ENCODE measurements at places on chromosomes 7 and 10. TPM values are rescaled to one million over a fixed set of nuclear protein-coding genes. Genes with fewer than 3 reads are reported as not detected.

GRCh38 chr10:79443338-79444198, 1.9 kb downstream of the ZCCHC24 start:
- no peaks in the 10 kb centered on the region for H3K27me3 ChIP-seq
- peak overlapping the region; percentile 88 for H3K4me3 ChIP-seq
- H3K36me3 ChIP-seq: no peaks in the 10 kb centered on the region
- H3K4me1 ChIP-seq: peaks cover 67% of the 10 kb centered on the region
- DNase-seq: no peak

- no peaks in the 10 kb centered on the region for H3K4me1 ChIP-seq
- no peaks in the 10 kb centered on the region for H3K36me3 ChIP-seq
- no peak overlapping the region for H3K4me3 ChIP-seq
- H3K27ac ChIP-seq: no peak overlapping the region
- no peak for DNase-seq
- peaks cover 5% of the 10 kb centered on the region for H3K27me3 ChIP-seq
These were observed 78.1 kb upstream of the NRBF2 start for GRCh38 chr10:63054889-63055611.

DNA sequence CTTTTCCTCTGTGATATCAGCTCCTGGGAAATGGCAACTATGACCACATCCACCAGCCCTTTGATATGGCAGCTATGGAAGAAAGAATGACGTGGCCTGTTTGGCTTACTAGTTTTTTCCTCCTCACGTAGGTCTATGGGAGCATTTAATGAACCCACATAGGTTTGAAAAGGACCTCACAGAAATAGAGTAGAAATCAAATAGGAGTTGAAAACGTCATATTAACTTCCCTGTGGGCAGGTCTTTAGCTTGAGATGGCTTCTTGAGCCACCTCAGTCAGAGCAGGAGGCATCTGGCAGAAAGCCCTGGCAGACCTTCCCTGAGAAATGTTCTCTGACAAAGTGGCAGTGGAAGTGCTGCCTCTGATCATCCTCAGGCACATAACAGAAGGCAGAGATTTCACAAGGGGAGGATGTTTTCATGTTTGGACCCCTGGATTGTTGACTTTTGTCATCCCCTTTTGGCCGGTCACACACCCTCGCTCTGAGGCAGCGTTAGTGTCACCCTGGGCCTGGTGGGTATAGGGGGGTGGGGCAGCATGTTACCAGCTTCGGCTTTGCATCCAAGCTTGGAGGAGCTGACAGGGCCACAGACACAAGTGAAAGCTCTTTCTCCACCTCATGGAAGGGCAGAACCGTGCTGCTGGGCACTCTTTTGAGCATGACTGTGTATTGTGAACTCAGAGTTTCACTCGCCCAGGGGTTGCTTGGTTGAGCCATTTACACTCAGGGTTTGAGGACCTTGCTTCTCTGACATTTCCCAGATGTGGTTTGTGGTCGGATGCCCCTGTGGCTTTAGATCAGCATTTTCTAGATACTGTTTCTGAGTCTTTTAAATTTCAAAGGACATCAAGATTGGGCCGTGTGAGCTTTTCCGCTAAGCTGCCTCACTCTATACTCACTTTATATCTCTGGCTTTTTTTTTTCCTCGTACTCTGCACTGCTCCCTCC, 184.2 kb downstream of the STK31 start:
- no peaks in the 10 kb centered on the region for H3K27me3 ChIP-seq
- H3K27ac ChIP-seq: no peak overlapping the region
- H3K4me1 ChIP-seq: no peaks in the 10 kb centered on the region
- no peaks in the 10 kb centered on the region for H3K36me3 ChIP-seq
- no peak overlapping the region for H3K4me3 ChIP-seq

DNA sequence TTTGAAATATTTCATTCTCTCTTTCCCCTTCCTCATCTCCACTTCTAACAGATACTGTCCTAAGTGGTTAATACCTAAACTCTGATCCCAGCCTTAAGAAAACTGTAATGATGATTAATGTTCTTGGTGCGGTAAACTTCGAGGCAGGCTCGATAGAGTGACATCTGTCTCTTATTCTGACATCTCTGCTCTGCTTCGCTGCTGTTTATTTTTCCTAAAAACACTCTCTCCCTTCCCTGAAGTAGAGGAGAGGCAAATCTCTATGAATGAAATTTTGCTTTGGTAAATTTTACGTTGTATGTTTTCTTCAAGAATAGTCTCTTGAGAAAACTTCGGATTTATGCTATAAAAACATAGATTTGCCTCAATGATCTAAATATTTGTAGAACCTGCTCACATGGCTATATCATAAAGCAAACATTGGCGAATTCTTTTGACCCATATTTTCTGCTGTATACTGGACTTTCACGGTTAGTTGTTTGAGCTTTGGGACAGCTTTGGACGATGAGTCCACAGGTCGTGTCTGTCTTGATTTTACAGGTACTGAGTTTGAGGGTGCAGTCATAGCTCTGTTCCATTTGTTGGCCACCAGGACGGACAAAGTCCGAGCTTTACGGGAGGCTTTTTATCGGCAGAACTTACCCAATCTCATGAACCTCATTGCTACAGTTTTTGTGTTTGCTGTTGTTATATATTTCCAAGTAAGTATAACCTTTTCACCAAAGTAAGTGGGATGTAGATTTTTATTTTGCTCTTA, 27.1 kb downstream of the SEC61A2 start:
- H3K4me3 ChIP-seq: no peak overlapping the region
- no peaks in the 10 kb centered on the region for H3K27me3 ChIP-seq
- DNase-seq: no peak
- H3K27ac ChIP-seq: no peak overlapping the region

DNA sequence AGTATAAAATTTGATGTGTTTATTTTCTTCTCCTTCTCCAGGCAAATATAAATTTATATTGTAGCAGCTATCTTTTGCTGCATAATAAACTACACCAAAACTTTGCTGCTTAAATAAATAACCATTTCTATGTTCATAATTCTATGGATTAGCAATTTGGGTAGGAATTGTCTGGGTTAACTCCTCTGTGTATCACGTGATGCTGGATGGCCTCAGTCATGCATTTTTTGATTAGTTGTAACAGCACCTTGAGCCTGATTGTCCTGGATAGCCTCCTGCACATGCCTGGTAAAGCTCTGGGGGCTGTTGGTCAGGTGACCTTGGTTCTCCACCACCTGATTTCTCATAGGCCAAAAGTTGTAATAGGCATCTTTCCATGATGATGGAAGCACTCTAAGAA, 572.9 kb downstream of the ETV1 start:
- no peaks in the 10 kb centered on the region for H3K27me3 ChIP-seq
- no peaks in the 10 kb centered on the region for H3K4me1 ChIP-seq
- no peak overlapping the region for H3K27ac ChIP-seq
- no peaks in the 10 kb centered on the region for H3K36me3 ChIP-seq
- DNase-seq: no peak
- no peak overlapping the region for H3K4me3 ChIP-seq

Gene SFTPA1
- 7.1 TPM for total RNA-seq

DNA sequence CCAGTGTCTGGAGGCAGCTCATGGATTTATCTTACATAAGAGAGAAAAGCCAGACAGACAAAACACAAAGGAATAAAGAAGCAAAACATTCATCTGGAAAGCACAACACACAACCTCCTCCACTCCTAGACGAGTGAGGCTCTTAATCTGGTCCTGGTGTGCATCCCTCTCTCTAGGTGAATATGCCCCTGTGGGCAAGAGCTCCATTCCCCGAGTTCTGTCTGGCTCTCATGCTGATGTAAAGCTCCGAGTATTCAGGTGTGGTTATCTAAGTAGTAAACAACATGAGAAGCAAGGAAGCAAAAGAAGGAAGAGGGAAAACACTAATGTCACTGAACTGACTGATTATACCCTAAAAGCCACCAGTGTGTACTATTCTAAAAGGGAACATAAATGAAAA, 47.9 kb upstream of the FEZF1 start:
- no peak for DNase-seq
- H3K4me3 ChIP-seq: no peak overlapping the region
- no peaks in the 10 kb centered on the region for H3K36me3 ChIP-seq
- H3K27me3 ChIP-seq: no peaks in the 10 kb centered on the region

DNA sequence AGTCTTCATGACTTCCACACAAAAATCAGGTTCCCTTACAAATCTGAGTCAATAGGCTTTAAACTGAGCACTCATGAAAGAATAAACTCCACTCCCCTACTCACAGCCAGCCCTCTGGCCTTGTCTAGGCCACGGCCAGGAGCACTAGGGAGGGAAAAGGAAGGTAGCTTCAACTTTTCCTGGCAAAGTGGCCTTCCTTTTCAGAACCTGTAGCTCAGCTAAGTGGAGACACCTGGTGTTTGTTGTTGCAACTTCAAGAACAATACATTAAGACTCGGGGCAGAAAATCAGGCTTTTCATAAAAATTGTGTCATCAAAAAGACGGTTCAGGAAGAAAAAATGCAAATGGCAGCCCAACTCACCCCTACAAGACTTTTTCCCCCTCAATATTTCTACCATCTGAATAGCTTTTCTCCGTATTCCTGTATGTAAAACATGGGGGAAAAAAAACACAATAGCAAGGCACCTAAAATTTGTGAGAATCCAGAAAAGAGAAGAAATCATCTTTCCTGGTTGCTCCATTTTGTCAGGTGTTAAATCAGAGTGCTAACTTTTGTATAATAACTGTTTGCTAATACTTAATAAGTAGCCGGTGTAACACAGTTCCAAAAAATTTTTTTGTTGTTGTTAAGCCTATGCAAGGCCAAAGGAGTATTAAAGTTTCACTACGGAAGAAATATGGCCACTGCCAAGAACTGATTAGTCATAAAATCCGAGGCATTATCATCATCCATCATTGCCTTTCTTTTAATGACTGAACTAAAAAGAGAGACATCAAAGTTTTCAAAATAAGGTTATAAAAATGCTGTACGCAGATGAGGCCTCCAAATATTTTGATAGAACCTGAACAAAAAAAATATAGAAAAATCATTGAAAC, 66.2 kb upstream of the ARID5B start:
- no peaks in the 10 kb centered on the region for H3K36me3 ChIP-seq
- H3K4me3 ChIP-seq: peak overlapping the region; percentile 35
- H3K27me3 ChIP-seq: no peaks in the 10 kb centered on the region
- H3K27ac ChIP-seq: peak overlapping the region; percentile 75
- H3K4me1 ChIP-seq: peaks cover 41% of the 10 kb centered on the region

Gene PLEKHS1
- total RNA-seq: not detected

DNA sequence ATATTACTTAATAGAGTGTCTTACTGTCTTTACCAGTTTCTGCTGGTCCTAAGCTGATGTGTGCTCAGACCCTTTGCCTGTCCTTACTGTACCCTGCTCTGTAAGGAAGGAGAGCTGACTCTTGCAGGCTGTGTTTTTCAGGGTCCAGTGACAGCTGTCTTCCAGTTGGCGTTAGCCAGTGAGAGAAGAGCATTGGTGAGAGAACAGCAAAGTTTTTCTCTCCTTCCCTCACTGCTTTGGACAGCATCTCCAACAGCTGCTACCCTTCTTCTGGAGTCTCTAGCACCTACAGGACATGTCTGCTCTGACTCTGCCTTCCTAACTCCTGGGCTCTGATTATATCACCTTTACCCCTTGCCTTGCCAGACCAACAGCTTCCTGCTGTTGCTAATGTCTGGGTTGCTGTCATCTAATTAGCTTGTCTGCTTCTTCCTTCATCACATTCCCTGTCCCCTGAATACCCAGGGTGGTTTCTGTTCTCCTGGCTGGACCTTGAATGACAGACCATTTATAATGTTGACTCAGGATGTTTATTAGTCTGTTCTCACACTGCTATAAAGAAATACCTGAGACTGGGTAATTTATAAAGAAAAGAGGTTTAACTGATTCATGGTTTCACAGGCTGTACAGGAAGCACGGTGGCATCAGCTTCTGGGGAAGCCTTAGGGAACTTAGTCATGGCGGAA, 23.5 kb upstream of the PANK1 start:
- H3K4me1 ChIP-seq: no peaks in the 10 kb centered on the region
- H3K4me3 ChIP-seq: no peak overlapping the region
- H3K36me3 ChIP-seq: no peaks in the 10 kb centered on the region
- H3K27me3 ChIP-seq: no peaks in the 10 kb centered on the region
- DNase-seq: no peak
- no peak overlapping the region for H3K27ac ChIP-seq

- H3K27me3 ChIP-seq: no peaks in the 10 kb centered on the region
- H3K4me3 ChIP-seq: no peak overlapping the region
- no peaks in the 10 kb centered on the region for H3K36me3 ChIP-seq
- H3K4me1 ChIP-seq: peaks cover 8% of the 10 kb centered on the region
- no peak for DNase-seq
These were observed 17.1 kb upstream of the TSPAN15 start for GRCh38 chr10:69434169-69434568.

- peak overlapping the region; percentile 84 for H3K27ac ChIP-seq
- H3K4me1 ChIP-seq: peaks cover 19% of the 10 kb centered on the region
- H3K27me3 ChIP-seq: no peaks in the 10 kb centered on the region
- peak overlapping the region; percentile 76 for H3K4me3 ChIP-seq
These were observed 719 bp downstream of the DPY19L1 start for GRCh38 chr7:35036361-35037171.

GRCh38 chr10:48520594-48520993, 84.3 kb downstream of the ARHGAP22 start:
- no peaks in the 10 kb centered on the region for H3K36me3 ChIP-seq
- no peak overlapping the region for H3K4me3 ChIP-seq
- H3K27me3 ChIP-seq: no peaks in the 10 kb centered on the region

DNA sequence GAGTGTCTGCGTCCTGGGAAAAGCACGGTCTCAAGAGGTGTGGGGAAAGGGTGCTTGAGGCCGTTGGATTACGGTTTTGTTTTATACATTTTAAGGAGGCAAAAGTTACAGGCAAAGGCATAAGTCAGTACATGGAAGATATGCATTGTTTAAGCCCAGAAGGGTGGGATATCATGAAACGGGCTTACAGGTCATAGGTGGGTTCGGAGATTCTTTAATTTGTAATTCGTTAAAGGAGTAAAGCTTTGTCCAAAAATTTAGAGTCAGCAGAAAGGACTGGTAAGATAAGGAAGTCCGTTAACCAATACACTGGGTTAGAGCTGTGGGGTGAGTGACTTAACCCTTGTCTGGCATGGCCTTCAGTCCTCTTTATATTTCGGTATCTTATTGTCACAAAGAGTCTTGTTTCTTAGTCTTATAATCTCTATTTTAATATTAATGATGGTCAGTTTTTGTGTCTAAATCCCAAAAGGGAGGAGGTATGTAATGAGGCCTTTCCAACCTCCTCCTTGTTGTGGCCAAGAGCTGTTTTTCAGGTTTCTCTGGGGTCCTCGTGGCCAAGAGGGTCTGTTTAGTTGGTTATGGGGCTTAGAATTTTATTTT, 12.7 kb downstream of the TSPAN14 start:
- peaks cover 97% of the 10 kb centered on the region for H3K4me1 ChIP-seq
- no peak for DNase-seq
- peaks cover 30% of the 10 kb centered on the region for H3K36me3 ChIP-seq
- peak overlapping the region; percentile 50 for H3K27ac ChIP-seq

GRCh38 chr10:117366741-117367140, 8.5 kb downstream of the PDZD8 start:
- no peaks in the 10 kb centered on the region for H3K36me3 ChIP-seq
- H3K4me3 ChIP-seq: no peak overlapping the region
- no peak overlapping the region for H3K27ac ChIP-seq
- H3K4me1 ChIP-seq: peaks cover 23% of the 10 kb centered on the region
- DNase-seq: no peak

- peak; percentile 12 for DNase-seq
- H3K4me1 ChIP-seq: peaks cover 29% of the 10 kb centered on the region
- no peaks in the 10 kb centered on the region for H3K27me3 ChIP-seq
- H3K27ac ChIP-seq: no peak overlapping the region
These were observed 58.5 kb downstream of the CCDC6 start for GRCh38 chr10:59847888-59848287.

Data from esophagus muscularis mucosa (tissue), 4 donors.